Left colon (tissue), 2 donors: ENCODE measurements at places on chromosomes 16 and 17. TPM values are rescaled to one million over a fixed set of nuclear protein-coding genes. Genes with fewer than 3 reads are reported as not detected.
A peak's percentile ranks its signal among the peaks of the same experiment; 100 is the strongest.

The UMOD gene
- not detected for total RNA-seq

The KRT20 gene
- total RNA-seq, result 1,967 TPM

The NGFR gene
- 1.1 TPM for total RNA-seq

The TTLL6 gene
- total RNA-seq, result 4.9 TPM

The JUP gene
- total RNA-seq, result 345 TPM

The ADAP2 gene
- 6.2 TPM for total RNA-seq

The SLC25A39 gene
- 148 TPM for total RNA-seq

The GAS2L2 gene
- 0.08 TPM for total RNA-seq

- DNase-seq, result no peak
These were observed 138.4 kb downstream of the PCTP start for GRCh38 chr17:55889271-55889670.

DNA sequence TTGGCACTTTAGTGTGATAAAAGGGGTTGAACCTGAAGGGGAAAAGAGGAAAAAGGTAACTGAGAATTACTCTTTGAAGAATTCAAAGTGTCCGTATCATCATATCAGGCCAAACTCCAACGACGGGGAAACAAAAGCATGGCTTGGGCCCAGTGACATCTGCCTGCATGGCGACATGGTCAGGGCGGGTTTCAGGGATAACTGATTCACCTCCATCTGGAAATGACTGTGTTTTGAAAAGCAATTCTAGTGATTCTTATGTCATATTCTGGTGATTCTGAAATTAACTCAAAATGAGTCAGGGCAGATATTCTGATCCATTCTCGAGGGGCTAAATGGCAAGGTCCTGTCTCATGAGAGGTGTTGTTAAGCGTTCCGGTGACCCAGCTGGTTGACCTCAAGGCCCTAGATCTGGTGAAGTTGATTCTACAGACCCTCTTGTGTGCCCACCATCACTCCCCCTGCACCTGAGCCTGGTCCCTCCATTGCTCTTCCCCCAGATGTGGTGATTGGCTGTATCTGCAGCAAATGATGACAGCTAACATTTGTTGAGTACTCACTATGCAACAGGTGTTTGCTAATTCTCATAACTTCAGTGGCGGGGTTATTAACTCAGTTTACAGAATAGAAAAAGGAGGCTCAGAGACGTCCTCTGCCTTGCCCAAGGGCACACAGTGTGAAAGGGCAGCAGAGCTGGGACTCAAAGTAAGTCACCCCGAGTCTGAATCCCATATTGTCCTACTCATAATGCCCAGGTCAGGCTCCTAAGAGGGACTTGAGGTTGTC is 251.8 kb downstream of the MAF start:
- no peak for DNase-seq

DNA sequence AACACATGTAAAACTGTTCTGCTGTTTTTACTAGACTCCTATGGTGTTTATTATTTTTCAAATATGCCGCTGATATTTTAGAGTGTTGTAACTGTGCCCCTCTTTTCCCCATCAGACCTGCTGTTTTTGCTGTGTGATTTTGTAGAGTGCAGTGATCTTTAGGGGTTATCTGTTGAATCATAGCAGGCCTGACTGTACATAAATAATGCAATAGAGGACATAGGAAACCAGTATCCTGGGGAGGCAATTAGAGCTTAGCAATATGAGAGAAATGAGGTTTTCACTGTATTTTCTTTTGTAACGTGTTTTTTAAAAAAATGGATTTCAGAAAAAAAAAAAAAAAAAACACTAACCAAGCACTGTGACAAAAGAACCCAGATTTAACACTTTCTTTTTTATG is 662.2 kb downstream of the TOX3 start:
- DNase-seq, result no peak

DNA sequence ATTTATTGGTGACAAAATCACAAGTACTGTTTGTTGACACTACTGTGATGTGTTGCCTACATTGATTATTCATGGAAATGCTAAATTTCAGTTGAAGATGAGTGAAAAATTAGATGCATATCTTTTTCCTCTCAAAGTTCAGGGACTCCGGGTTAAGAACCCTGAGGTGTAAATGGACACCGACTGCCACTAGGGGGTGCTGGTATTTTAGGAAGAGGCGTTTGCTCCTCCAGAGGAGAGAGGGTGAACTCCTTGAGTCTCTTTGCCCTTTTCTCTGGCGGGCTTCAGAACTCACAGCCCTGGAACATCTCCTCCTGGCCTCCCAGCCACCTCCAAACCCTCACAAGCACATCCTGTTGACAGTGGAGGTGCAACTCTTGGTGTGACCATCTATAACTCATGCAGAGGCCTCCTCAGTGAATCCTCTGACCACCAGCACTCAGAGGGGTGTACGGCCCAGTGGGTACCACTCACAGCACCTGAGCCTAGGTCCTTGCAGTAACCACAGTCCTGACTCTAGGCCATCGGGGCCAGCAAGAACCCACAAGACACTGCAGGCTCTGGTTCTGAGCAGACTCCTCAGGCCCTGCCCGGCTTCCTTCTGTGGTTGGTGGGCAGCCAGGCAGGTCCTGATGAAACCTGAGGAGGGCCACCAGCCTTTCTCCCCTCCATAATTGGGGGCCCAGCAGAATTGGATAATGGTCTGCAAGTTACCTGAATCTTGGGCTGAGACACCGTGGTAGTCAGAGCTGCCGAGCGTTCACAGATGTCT is 26.2 kb upstream of the PIK3R5 start:
- DNase-seq, result peak; percentile 77

- no peak for DNase-seq
These were observed 1.2 kb upstream of the UTP6 start for GRCh38 chr17:31902693-31903092.

DNA sequence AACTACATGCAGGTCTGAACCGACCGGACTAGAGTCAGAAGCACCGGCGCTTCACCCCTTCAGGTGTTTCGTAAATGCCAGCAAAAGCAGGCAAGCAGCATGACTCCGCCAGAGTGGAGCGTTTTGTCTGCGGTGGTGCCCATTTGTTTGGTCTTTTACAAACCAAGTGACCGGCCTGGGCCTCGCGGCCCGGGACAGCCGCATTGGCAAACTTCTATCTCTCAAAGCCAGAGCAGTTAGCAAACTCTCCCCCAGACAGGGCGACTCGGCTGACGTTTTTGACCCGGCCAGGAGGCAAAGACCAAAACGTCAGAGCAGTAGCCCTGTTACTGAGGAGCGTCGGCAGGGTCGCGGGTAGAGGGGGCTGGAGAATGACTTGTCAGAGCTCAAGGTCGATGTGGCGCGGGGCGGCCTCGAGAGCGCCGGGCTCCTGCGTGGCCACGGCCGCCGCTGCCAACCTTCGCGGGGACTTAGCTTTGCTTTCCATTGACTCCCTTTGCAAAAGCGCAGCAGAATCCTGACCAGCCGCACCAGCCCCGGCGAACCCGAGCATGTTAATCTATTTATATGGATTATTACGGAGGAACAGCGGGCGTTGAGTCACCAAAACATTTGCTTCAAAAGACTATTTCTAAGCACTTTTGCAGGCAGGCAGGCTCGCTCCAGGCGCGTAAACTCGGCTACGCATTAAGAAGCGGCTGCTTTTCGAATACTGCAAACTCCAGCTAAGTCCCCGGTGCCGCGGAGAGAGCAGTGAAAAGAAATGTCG is 763 bp upstream of the SOX9 start:
- DNase-seq, result peak; percentile 69

DNA sequence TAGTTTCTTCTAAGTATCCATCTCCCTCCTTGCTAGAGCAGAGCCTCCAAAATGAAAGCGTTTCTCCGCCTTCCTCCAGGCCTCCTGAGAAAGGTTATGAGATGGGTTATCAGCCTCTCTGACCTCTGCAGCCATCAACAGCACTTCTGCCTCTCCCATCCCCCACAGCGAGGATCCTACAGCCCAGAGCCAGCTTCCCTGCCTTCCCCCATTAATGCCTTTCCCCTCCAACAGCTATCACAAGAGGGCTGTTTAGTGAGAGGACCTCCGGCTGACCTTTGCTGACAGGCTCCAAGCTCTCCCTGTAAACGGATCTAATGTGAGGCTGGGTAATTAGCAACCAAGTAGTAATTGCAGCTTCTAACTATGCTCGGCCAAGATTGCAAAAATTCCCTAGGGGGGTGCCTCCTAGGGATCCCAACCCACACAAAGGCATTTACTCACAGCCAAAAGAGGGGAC is 55.8 kb downstream of the ZFHX3 start:
- DNase-seq, result no peak

GRCh38 chr17:71937914-71938313 is 182.9 kb upstream of the SOX9 start:
- no peak for DNase-seq

DNA sequence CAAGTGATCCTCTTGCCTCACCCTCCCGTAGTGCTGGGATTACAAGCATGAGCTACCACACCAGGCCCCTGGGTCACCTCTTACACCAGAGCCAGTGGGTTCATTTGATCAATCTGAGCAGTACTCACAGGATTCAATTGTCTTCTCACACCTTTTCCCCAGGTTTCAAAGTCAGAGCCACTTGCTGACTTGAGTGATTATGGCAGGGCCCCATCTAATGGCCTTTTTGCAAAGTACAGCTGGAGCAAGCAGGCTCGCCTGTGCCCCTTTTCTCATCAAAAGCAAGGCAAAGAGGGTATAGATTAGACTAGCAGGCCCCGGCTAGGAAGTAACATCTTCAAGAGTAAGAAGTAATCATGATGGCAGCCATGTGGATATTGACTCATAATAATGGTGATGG is 114.8 kb upstream of the NOL11 start:
- no peak for DNase-seq

DNA sequence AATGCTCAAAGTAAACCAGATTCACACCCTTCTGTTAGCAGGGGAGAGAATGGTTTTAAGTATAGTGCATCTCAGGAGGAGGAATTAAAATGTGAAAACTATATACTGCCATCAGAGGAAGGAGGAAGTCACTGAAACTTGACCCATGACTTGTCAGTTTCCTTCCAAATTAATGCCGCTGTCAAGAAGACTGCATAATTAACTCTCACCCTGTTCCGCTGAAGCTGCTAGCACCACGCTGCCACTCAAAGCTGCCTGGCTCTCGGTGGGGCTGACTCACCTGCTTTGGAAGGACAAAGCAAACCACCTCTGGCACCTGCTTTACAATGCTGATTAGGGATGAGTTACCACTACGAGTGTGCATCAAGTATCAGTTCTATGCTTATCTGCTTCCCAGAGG is 37.8 kb upstream of the ULK2 start:
- no peak for DNase-seq

DNA sequence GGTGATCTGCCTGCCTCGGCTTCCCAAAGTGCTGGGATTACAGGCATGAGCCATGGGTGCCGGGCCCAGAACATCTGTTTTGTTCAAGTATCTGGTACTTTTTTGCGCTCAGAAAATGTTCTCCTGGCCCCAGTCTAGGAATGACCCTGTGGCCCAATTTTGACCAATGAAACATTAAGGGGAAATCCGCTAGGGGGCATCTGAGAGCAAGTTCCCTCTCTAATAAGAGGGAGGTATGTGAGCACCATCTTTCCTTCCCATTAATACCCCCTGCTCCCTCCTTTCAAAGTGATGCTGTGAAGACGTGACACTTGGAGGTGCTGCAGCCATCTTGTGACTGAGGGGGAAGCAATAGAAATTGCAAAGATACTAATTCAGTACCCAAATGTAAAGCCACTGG is 16.5 kb upstream of the CLEC3A start:
- DNase-seq, result no peak

- no peak for DNase-seq
These were observed 53.3 kb upstream of the ENDOV start for GRCh38 chr17:80361495-80362220.

DNA sequence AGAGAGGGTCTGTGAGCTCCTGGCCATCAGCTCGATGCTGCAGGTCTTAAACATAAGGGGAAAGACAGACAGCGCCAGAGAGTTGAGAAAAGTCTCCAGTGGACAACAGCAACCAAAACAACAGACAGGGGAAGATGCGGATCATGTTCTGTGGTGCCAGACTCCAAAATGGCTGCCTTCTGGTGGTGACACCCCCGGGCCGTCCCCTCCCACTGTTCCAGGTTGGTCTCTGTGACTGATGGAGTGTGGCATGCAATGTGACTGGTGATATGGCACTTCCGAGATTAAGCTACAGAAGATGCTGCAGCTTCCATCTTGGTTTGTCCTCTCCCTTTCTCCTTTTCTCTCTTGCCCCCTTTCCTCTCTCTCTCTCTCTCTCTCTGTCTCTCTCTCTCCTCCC is 40.4 kb upstream of the RBFOX3 start:
- DNase-seq, result no peak

DNA sequence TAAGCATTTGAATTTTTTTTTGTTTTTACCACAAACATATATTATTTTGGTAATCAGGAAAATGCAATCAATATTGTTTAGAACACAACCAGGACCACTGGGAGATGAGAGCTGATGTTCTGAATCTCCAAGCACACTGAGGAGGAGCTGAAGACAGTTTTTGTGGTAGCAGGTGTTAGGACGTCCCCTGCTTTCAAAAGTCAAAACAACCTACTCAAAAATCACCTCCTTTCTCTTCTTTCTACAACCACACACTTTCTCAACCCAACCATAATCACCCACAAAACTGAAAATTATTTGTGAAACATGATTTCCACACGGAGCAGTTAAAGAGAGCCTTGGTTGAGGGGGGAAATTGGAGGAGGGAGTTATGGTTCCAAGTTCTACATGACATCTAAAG is 26.7 kb upstream of the CFAP20 start:
- DNase-seq, result no peak

- DNase-seq, result no peak
These were observed 26.9 kb downstream of the ABCC1 start for GRCh38 chr16:15976225-15976812.

- DNase-seq, result no peak
These were observed 20.2 kb downstream of the HIGD1B start for GRCh38 chr17:44867841-44868240.

DNA sequence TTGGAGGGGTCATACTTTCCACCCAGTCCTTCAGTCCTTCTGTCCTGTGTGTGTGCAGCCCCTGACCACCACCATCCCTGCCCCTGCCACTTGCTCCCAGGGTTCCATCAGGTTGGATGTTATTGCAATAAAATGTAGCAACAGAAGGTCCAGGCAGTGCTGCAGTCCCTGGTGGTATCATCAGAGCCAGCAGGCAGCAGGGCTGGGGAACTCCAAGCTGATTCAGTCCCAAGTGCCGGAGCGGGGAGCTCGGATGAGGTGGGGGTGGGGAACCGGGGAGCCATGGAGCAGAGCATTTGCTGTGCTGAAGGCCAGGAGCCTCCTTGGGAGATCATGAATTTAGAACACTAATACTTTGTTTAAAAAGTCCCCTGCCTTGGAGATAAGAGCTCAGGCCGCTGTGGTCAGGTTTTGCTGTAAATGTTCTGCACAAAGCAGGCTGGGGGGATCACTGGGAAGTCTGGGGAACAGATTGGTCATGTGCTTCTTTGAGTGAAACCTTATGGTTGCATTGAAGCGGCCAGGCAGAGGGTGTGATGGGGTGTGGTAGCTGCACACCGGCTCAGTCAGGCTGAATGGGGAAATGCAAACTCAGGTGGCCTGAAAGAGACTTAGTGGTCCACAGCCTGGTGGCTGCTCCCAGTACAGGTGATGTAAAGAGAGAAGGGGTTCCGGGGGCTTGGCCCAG is 225.9 kb downstream of the SEC14L1 start:
- peak; percentile 58 for DNase-seq

DNA sequence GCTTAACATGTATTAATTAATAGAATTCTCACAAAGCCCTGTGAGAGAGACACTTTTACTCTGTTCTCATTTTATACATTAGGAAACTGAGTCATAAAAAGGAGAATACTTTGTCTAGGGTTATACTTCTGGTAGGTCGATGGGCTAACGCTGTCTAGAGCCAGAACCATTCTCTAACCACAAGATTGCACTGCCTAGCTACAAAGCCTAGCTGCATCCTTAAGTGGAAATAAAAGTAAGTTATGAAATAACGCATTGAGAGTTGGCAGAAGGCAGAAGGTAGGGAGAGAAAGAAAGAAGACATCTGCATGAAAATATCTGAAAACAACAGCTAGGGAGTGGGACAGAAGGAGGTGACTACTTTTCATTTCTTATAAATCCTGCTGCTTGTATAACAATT is 33.2 kb downstream of the IRX6 start:
- no peak for DNase-seq
